ENCODE measurements at places on chromosomes 16 and 17. TPM values are rescaled to one million over a fixed set of nuclear protein-coding genes. Genes with fewer than 3 reads are reported as not detected.

Gene RUNDC3A
- 6.5 TPM for total RNA-seq

Gene CIITA
- 0.26 TPM for total RNA-seq

Gene XYLT2
- total RNA-seq, result 37.9 TPM

Gene PDILT
- total RNA-seq, result not detected

Gene ABCA8
- 0.15 TPM for total RNA-seq

Gene PPM1E
- 8.2 TPM for total RNA-seq

Gene ERCC4
- 15.7 TPM for total RNA-seq

Gene BAIAP3
- 16.5 TPM for total RNA-seq

Gene FBXO39
- not detected for total RNA-seq

Gene OR1F1
- total RNA-seq, result 0.44 TPM

Gene NLRP1
- 17.9 TPM for total RNA-seq

Gene CSH2
- not detected for total RNA-seq

Gene ZNF207
- 201 TPM for total RNA-seq

Gene NKD1
- total RNA-seq, result 9.3 TPM

Gene KRTAP4-3
- not detected for total RNA-seq

Gene HAS3
- total RNA-seq, result 56.0 TPM

Gene SDF2
- total RNA-seq, result 49.4 TPM

Gene MSI2
- 79.9 TPM for total RNA-seq

Gene ZFP3
- 0.39 TPM for total RNA-seq

Gene KCNJ2
- 1.1 TPM for total RNA-seq

Gene CCDC47
- total RNA-seq, result 63.9 TPM

Gene IL32
- 3.5 TPM for total RNA-seq

Gene PRR35
- 0.72 TPM for total RNA-seq

Gene CMTM2
- total RNA-seq, result not detected

Gene SHCBP1
- 15.7 TPM for total RNA-seq

Gene SEPTIN1
- 2.7 TPM for total RNA-seq

Gene DLX4
- total RNA-seq, result 1.8 TPM

Gene IL17C
- 1.9 TPM for total RNA-seq

Gene CACNA1H
- 38.0 TPM for total RNA-seq

Gene GUCY2D
- 1.1 TPM for total RNA-seq

Gene TMC7
- total RNA-seq, result 3.6 TPM

Gene APOBR
- total RNA-seq, result 0.11 TPM

Gene NAGS
- 6.1 TPM for total RNA-seq

Gene HSDL1
- 58.1 TPM for total RNA-seq

Gene MLKL
- 4.4 TPM for total RNA-seq

Gene TMEM114
- 0.60 TPM for total RNA-seq

Gene HSBP1
- total RNA-seq, result 237 TPM

Gene FOXC2
- 0.18 TPM for total RNA-seq

Gene IGFBP4
- 162 TPM for total RNA-seq

Gene TMEM238L
- total RNA-seq, result not detected

Gene SLC5A11
- not detected for total RNA-seq

Gene CCL8
- total RNA-seq, result not detected

Gene RAI1
- 12.7 TPM for total RNA-seq

Gene PRPSAP1
- 50.0 TPM for total RNA-seq

Gene ADORA2B
- 5.1 TPM for total RNA-seq

Gene GP1BA
- total RNA-seq, result not detected

Gene IRX5
- 0.35 TPM for total RNA-seq

Gene TMEM235
- total RNA-seq, result 0.24 TPM

Gene COX6A2
- not detected for total RNA-seq

Gene ADAD2
- 1.6 TPM for total RNA-seq

Gene GSPT1
- total RNA-seq, result 190 TPM

Gene GFAP
- total RNA-seq, result 1.5 TPM

Gene CD300LB
- not detected for total RNA-seq

Gene TSPAN10
- 1.5 TPM for total RNA-seq

Gene HERPUD1
- 21.7 TPM for total RNA-seq

Gene CRK
- total RNA-seq, result 43.7 TPM

Gene PRSS53
- 4.9 TPM for total RNA-seq

Gene SPNS1
- 54.0 TPM for total RNA-seq

Gene GSG1L
- 0.28 TPM for total RNA-seq
